Right cardiac atrium (tissue), 5 donors: ENCODE measurements at places on chromosomes 16 and 17. TPM values are rescaled to one million over a fixed set of nuclear protein-coding genes. Genes with fewer than 3 reads are reported as not detected.

- no peak for DNase-seq
These were observed 210.2 kb downstream of the KATNIP start for GRCh38 chr16:27759967-27760788.

GRCh38 chr17:48925251-48925990 lies 17.2 kb downstream of the UBE2Z start:
- no peak for DNase-seq

GRCh38 chr16:9909072-9909825 lies 273.0 kb downstream of the GRIN2A start:
- DNase-seq = no peak

GRCh38 chr17:48589060-48589830 lies 796 bp downstream of the HOXB3 start:
- no peak for DNase-seq

DNA sequence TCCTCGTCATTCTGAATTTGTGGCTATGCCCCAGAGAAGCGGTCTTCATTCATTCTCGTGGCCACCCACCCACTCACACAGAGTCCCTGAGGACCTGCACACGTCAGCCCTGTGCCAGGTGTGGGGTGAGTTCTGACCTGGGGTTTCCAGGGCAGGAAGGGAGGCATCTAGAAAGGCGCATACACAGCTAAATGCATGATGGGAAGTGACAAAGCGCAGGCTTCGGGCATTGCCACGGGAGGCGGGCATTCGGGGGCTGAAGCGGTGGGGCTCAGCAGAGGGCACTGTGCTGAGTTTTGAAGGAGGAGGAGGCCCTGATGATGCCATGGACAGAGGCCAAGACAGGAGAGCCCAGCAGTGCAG lies 10.9 kb downstream of the UBALD2 start:
- DNase-seq = no peak

DNA sequence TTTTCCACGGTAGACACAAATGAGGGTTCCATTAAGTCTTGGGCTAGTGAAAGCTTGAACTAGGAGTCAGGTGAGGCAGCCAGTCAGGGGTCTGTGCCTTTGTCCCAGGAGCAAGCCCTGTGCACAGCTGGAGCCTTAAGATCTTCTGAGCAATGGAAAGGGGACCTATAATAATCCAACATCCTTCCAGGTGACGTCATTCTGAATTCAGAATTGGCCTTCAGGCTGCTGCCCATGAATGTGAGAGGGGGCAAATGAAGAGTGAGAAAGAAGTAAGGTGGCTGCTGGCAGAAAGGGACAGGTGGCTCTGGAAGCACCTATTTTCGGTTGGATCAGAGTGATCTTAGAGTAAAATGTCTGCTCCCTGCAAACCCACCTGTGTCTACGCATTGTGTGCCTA lies 488.1 kb upstream of the CDH5 start:
- DNase-seq = no peak

GRCh38 chr16:49890876-49891275 lies 35.0 kb upstream of the ZNF423 start:
- DNase-seq = no peak

DNA sequence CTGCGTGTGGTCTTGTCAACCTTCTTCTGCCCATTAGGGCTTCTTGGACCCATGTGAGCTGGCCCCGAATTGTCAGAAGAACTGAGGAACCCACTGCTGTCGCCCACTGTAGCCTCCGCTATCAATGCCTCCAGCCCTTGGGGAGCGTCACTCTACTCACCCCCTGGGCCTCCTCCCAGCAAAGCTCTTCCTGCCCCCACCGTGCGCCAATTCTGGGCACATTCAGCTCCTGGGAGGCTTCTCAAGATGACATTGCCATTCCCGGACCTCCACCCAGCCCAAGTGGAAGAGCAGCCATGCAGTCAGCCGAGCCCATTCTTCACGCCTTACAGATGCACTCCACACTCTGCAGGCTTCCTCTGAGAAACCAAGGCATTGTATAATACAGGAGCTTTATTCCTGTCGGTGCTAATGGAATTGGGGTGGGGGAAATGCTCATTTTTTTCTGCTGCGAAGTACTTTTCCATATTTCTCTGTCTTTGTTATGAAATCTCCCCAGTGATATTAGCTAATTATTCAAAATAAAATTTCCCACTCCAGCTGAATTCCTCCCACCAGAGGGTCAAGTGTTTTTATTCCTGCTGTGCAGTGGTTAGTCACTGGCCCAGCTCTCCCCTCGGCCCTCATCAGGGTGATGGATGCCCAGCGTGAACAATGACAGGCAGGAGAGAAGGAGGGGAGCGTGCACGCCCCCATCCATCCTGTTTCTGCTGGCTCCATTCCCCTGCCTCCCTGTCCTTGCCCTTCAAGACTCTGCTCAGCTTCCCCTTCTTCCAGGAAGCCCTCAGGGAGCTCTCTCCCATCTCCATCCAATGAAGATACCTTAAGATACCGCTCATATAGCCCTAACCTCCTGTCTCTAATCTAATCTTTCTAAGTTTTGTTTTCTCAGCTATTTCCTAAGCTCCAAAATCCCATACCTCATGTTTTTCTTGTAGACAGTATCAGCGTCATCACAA lies 87.7 kb downstream of the C16orf95 start:
- no peak for DNase-seq

GRCh38 chr16:58843675-58844074 lies 109.6 kb upstream of the GOT2 start:
- DNase-seq = no peak

- DNase-seq = peak; percentile 20
These were observed 80.7 kb downstream of the PLD6 start for GRCh38 chr17:17125136-17126084.

DNA sequence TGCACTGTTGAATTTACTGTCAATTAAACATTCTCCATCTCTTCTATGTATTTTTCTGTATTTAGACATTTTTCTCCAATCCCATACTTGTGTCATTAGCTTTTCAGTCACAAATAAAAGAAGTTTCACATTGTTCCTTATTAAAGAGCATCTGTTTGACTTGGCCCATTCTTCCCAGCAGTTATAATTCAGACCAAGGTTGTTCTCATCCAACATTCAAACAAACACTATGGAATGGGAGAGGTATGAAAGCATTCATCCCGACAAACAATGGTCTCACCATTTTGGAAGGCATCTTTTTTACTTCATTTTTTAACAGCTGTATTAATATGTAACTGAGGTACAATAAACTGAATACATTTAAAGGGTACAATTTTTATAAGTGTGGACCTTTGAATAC lies 208.8 kb upstream of the MAF start:
- DNase-seq = no peak

GRCh38 chr17:7109461-7110322 lies 4.9 kb downstream of the ASGR2 start:
- DNase-seq = no peak

GRCh38 chr17:44137891-44138709 lies 3.6 kb upstream of the HROB start:
- DNase-seq = peak; percentile 92

DNA sequence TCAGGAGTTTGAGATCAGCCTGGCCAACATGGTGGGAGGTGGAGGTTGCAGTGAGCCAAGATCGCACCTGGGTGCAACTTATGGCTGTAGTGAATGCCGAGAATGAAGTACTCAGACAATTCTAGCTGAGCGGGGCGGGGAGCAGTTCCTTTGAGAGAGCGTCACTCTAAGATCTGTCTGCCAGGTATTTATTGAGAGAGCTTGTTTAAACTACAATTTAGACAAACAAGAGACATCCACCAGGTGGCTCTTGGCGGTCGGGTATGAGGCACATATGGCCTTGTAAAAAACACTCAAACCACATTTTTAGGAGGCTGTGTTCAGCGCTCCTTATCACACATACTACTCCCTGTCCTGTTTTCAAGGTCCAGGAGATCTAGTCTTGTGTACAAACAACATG lies 40.6 kb upstream of the CDH1 start:
- no peak for DNase-seq

DNA sequence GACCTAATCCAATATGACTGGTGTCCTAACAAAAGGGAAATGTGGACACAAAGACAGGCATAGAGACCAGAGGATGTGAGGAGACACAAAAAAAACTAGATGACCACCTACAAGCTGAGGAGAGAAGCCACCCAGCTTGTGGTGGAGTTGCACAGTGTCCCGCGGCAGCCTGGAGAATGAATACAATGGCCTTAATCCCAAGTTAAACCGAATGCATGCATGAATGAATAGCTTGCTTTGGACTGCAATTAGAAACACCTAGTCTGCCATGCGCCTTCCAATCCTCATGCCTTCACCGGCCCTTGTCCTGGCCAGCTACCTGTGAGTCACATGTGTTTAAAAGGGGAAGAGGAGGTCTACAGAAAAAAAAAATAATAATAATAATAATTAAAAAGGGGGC lies 72.0 kb downstream of the CNGB1 start:
- DNase-seq = no peak

GRCh38 chr16:67535201-67535600 lies 6.6 kb downstream of the RIPOR1 start:
- DNase-seq = peak; percentile 38

DNA sequence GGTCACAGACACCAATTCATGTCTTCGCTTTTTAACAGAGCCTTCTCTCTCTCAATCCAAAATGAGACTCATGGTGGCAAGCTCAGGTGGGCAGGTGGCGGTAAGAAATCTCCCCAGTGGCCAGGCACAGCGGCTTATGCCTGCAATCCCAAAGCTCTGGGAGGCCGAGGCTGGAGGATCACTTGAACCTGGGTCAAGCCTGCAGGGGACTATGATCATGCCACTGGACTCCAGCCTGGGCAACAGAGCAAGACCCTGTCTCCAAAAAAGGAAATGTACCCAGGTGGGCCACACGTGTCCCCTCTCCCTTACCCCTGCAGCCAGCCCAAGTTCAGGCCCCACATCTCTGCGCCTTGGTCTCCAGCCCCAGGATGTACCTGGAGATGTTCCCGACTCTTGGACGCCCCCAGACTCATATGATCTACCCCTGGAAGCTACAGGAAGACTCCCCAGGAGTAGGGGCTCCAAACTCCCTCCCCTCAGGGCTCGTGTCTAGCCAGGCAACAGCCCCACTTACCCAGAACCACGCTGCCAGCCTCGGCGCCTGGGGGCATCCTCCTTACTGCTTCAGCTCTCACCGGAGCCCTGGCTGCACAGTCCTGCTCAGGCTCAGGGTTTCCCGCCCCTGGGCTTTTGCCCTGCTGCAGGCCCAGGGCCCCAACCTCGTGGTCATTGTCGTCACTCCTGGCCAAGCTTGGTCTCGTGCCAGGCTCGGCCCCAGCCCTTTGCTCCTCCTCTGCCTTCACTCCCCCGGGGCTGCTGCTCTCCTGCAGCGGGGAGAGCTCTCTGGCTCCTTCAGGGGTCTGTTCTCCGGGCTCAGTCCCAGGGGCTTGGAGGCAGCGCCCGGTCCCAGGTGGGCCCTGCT lies 16.2 kb downstream of the MYLK3 start:
- DNase-seq = peak; percentile 79

GRCh38 chr16:81073560-81074330 lies 3.3 kb downstream of the C16orf46 start:
- DNase-seq = no peak

GRCh38 chr17:8872036-8872704 lies 4.7 kb upstream of the PIK3R6 start:
- no peak for DNase-seq

- DNase-seq = peak; percentile 30
These were observed 114.5 kb downstream of the AXIN2 start for GRCh38 chr17:65446838-65447526.

- peak; percentile 13 for DNase-seq
These were observed at the start of gene PMFBP1 for GRCh38 chr16:72172105-72173034. Gene PMFBP1 (minus strand): TSS chr16:72172155. CDS start chr16:72171208, 947 bp downstream.

DNA sequence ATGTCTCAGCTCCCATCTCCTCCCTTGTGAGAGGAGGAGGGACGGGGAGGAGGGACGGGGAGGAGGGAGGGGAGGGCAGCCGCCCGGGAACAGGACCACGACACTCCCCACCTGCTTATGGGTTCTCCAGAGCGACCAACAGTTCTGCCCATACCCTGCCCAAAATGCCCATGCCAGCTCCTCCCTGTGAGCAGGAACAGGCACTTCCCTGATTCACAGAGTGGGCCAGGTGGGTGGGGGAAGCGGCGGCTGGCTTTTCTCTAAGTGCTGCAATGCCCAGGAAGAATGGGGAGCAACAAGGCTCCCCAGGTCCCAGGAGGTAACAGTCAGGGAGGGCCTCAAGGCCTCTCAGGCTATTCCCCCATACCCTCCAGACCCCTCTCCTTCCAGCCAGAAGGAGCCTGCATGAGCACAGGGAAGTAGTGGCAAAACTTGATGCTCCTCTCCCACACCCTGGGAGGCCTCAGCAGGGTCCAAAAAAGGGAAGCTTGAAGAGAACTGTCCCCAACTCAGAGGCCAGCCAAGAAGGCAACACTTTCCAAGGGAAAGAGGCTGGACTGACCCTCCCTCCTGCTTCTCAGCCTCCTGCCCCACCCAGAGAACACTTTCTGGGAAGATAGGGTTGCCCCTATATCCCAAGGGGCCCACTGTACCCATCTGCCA lies 53.8 kb downstream of the MYO18A start:
- DNase-seq = peak; percentile 32

- DNase-seq = no peak
These were observed 59.1 kb upstream of the ELAC2 start for GRCh38 chr17:13076905-13077304.

DNA sequence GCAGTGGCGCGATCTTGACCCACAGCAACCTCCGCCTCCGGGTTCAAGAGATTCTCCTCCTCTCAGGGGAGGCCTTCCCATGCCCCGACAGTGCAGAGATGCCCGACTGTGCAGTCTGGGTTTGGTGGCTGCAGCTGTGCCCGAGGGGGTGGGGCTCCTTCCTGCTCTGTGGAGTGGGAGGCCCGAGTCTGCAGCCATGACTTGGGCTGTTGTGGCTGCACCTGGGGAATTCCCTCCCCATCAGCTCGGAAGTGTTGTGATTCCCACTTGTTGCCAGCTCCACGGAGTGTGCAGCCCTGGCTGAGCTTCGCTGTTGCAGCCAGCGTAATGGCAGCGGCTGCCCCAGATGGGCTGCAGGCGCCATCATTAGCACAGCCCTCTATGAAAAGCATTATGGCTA lies 66.4 kb upstream of the SMIM36 start:
- peak; percentile 35 for DNase-seq

GRCh38 chr17:11980813-11981212 lies 16.5 kb downstream of the ZNF18 start:
- no peak for DNase-seq

DNA sequence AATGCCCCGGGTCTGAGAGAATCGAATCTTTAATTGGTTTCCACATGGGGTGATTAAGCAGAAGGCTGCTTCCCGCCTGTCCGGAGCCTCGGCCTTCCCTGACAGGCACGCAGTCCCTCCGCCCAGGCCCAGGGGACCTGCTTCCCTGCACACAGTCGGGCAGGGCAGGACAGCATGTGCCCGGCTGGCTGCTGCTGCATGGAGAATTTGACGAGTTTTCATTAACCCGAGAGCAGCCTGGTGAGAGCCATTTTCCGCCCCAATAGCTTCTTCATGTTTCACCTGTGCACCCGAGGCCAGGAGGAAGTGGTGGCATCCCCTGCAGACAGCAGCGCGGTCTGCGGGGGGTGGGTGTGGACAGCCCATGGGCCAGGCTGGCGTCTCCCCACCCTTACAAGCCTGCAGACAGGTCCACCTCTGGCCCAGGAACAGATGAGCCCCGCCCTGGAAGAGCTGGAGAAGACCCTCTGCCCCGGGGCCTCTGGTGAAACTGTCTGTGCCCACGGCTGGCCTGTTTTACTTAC lies 67.0 kb downstream of the KLHDC4 start:
- no peak for DNase-seq

The TANGO6 gene
- polyA plus RNA-seq = 2.1 TPM

The THUMPD1 gene
- 11.7 TPM for polyA plus RNA-seq

The TMEM238L gene
- polyA plus RNA-seq = not detected

The MT2A gene
- polyA plus RNA-seq = 140 TPM

The KRT23 gene
- not detected for polyA plus RNA-seq

The SLC13A2 gene
- not detected for polyA plus RNA-seq

The CD300A gene
- polyA plus RNA-seq = 2.2 TPM

The CPHXL gene
- polyA plus RNA-seq = not detected

The NAE1 gene
- polyA plus RNA-seq = 26.2 TPM

The PRSS33 gene
- not detected for polyA plus RNA-seq

The SLC5A2 gene
- 1.2 TPM for polyA plus RNA-seq

The DOC2B gene
- polyA plus RNA-seq = 2.8 TPM

The ADCY9 gene
- polyA plus RNA-seq = 13.0 TPM
